ENCODE measurements at places on chromosomes 2 and 18. TPM values are rescaled to one million over a fixed set of nuclear protein-coding genes. Genes with fewer than 3 reads are reported as not detected.

GRCh38 chr2:236403811-236404210, 139.6 kb upstream of the ASB18 start:
- DNase-seq, result no peak

- no peak for DNase-seq
Observed at GRCh38 chr18:12291161-12291560, 16.9 kb upstream of the TUBB6 start.

- no peak for DNase-seq
Observed at GRCh38 chr2:121253021-121253673, 31.9 kb downstream of the TFCP2L1 start.

Gene EPC2
- total RNA-seq, result 9.4 TPM

Gene POU3F3
- total RNA-seq, result 0.35 TPM

DNA sequence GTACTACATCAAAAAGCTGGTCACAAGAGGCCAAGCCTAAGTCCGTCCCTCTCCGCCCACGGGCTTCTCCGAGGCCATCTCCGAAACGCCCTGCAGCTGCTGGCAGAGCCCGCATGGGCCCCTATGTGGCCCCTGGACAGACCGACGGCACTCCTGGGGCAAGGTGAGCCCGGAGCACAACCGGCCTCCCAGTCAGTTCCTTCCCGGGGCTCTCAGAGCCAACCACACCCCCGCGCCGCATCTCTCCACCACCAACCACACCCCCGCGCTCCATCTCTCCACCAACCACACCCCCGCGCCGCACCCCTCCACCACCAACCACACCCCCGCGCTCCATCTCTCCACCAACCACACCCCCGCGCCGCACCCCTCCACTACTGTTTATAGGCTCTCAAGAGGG, 93.5 kb downstream of the ZNF516 start:
- DNase-seq, result no peak

DNA sequence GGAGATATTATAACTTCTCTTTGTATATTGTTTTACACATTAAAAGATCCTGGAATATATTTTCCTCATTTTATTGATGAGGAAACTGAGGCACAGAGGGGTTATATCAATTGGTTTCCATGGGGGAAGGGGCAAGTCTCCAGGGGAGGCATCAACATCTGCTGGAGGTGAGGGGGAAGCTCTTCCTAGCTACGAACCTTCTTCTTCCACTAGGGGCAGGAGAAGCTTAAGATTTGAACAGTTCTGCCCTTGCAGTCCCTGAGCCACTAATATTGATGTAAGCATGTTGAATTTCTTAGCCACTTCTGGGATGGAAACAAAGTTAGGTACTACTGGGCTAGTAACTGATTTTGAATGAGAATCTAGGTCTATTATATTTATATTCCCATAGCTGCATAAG, 140.1 kb upstream of the AQP4 start:
- DNase-seq, result no peak

GRCh38 chr2:100882645-100883613, 63.0 kb downstream of the NPAS2 start:
- DNase-seq, result no peak

Gene CDCA7
- 6.3 TPM for total RNA-seq

Gene ST6GAL2
- total RNA-seq, result 39.5 TPM

Gene FMNL2
- 51.6 TPM for total RNA-seq

Gene UGT1A5
- not detected for total RNA-seq

Gene GALR1
- total RNA-seq, result not detected

DNA sequence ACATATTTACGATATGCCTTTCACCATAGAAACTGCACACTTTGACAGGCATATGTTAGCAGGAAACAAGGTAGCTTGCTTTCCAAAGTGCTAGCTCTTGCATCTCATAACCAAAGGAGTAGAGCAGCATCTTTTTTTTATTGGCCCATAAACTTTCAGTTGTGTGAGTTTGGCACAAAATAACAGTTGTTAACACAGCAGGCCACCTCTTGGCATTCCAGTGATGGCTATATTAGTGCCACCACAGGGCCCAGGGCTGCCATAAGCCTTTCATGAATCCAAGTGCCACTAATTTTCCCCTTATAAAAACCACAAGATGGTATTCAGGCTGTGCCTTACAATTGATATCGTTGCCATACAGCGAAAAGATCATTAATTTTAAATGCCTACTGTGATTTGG, 40.3 kb upstream of the KLF7 start:
- DNase-seq, result no peak

DNA sequence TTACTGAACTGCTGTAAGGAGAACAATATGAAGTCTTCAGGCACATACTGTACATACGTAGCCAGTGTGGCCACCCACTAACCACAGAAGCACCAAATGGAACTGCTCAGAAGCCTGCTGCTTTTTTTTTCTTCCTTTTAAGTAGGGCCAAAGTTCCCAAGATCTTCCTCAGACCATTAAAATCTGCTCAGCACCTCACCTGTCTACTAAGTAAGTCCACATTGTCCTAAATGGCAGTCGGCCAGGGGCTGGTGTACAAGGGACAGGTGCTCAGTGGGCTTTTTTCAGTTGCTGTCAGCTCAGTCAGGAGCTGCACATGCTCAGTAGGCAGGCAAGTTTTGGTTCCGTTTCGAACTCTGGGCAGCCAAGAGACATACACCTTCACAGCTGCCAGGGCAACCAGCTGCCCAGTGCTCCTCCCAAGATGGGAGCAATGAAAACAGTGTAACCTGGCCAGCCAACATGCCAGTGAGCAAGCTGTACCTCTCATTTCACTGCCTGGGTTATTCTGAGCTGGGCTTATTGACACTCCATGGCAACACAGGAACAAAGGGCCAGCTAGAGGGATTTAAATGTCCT, 86.1 kb downstream of the ACVR1 start:
- DNase-seq, result no peak

GRCh38 chr2:166229678-166230023, 101.8 kb upstream of the SCN1A start:
- no peak for DNase-seq

DNA sequence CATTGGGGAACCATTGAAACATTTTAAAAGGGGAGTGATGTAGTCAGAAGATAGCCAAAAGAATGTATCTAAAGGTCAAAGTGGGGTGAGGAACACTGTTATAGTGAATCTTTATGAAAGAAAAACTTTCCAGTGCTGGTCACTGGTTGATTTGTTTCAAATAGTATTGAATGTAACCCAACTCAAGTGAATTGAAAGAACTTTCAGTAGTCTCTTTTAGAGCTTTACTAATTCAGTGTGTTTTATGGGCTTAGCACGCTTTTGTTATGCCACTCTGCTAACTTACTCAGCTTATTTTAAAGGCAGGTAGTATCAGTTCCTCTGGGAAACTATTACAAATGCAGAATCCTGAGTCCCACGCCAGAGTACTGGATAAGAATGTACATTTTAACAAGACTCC, 57.3 kb downstream of the GTF2A1L start:
- DNase-seq, result no peak

DNA sequence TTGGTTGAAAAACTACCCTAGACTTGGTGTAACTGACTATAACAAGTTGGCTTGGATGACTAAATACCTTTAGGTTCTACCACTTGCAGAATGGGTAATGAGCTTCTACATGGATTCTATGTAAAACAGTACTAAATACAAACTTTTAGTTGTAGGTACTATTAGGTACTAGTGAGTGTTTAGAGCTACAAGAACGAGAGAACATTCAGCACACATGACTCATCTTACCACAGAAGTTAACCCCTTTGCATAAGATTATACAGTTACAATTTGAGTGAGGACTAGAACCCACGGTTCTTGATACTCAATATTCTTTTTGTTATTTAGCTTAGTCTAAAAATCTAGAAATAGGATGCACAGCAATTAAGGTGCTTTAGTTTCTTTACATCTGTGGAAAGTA, 101.7 kb upstream of the TFCP2L1 start:
- DNase-seq, result no peak

DNA sequence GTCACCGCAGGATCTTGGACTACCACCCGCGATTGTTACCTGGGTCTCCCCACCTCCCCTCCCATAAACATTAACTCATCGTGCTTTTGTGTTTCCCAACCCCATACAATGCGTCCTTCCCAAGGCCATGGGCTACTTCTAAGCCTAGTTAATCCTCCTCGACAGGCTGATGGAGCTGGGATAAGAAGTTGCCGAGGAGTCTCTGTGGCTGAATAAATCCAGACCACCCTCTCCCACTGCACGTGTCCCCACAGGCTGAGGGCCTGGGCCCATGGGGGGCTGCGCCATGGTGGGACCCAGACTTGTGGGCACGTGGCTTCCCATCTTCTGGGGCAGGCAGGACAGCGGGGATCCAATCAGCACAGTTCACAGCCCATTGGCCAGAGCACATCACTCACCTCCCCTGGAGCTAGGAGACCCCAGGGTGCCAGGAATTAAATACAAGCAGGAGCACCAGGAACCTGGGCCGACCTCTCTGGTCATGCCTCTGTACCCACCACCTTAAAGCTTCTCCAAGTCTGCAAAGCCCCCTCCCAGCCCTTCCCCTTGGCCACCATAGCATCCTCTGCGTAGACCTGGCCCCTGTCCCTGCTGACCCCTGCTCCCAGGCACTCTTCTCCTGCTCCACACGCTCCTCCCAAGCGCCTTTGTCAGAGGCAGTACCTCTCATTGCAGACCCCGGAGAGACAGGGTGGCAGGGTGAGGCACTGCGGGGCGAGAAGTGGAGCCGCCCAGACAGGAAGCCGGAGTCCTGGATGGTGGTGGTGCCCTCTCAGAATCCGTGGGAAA, 51.0 kb upstream of the ID2 start:
- DNase-seq, result no peak

DNA sequence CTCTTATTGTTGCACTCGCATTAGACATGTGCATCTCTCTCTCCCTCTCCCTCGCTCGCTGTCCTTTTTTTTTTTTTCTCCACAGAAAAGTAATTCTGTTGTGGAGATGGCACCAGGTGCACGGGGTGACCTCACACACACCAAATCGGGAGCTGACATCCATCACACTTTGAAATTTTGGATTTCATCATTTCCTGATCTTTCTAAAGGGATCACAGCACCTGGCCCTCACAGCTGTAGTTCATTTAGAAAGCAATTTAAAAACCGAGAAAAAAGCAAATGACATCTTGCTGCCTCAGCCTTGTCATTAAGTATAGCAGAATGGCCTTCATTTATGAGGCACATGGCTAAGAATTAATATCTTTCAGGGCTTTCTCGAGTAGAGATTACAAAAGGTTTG, 717.2 kb downstream of the RNF144A start:
- DNase-seq, result no peak

GRCh38 chr18:10142496-10143160, 228.8 kb downstream of the VAPA start:
- no peak for DNase-seq

DNA sequence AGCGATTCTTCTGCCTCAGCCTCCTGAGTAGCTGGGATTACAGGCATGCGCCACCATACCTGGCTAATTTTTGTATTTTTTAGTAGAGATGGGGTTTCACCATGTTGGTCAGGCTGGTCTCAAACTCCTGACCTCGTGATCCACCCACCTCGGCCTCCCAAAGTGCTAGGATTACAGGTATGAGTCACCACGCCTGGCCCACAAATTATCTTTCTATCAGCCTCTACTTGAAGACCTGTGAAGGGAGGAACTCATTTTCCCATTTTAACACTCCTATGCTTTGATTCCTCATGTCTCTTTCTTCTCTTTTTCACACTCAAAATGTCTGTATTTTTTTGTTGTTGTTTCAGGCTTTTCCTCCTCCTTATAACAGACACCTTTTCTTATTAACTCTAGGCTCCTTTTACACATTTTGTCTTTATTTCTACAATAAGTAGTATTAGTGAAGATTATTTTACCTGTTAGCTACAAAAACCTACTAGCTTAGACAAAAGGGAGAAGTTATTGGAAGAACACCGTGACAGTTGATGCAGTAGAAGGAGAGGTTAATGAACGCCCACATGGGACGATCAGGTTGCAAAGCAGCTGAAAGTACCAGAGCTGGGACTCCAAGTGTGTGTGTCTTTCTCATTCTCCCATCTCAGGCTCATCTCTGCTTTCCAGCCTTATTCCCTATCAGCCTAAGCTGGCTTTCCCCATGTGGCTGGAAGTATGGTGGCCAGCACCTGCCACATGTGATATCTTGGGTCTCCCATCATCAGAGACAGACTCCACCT, 97.6 kb upstream of the AGAP1 start:
- DNase-seq, result no peak

GRCh38 chr2:82599021-82599420, 1860.1 kb downstream of the SUCLG1 start:
- no peak for DNase-seq

- no peak for DNase-seq
Observed at GRCh38 chr2:28510184-28510583, 14.3 kb downstream of the PLB1 start.

GRCh38 chr2:226396541-226396940, 403.1 kb downstream of the IRS1 start:
- DNase-seq, result no peak

Gene POMC
- total RNA-seq, result 0.58 TPM

DNA sequence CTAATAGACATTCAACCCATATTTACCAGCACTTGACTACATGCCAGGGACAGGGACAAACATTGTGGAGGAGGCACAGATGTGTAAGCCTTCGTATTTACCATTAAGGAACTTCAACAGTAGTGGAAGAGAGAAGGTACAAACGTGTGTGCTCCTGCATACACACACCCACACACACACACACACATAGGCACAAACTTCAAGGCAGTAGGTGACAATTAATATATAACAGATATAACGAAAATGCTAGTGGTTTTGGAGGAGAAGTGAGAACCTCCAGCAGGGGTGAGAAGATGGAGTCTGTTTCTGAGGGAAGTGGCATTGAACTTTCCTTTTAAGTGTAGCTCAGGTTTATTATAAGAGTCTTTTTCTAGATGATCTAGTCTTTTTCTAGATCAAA, 231.1 kb downstream of the SETBP1 start:
- no peak for DNase-seq

Gene MPV17
- 103 TPM for total RNA-seq

DNA sequence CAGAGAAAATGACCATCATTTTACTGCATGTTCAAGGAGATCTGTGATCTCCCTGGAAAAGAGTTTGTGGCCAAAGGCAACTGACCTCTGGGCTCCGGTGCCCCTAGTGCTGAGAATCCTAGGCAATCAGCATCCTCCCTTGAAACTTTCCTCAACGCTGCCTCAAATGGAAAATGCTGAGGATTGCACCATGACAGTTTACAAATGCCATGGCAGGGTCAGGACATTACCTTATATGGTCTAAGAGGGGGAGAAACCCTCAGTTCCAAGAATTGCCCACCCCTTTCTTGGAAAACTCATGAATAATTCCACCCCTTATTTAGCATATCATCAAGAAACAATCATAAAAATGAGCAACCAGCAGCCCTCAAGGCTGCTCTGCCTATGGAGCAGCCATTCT, 48.3 kb downstream of the ALPK2 start:
- no peak for DNase-seq

All from glomerular endothelial cell (primary cell).